IPS DF 19.7 (cell line): ENCODE measurements at places on chromosomes 3 and 15.

GRCh38 chr3:48226939-48227338 lies 3.6 kb downstream of the CAMP start:
- DNase-seq = no peak

- DNase-seq = no peak
Observed at GRCh38 chr3:9036404-9037131, 73.3 kb upstream of the RAD18 start.

GRCh38 chr3:58111513-58112184 lies 99.1 kb downstream of the DNASE1L3 start:
- no peak for DNase-seq

DNA sequence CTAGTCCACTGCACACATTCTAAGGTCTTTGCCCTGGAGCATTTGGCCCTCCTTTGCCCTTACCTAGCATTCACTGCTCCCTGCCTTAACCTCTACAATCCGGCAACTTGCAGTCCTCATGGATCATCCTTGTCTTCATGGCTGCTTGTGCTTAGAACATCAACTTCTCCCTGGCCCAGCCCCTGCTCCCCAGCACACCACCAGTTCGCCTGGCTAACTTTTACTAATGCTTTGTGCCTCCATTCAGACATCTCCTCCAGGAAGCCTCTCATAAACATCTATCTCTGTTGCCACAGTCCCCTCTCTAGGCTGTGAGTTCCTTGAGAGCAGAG lies 57.1 kb downstream of the AAGAB start:
- no peak for DNase-seq

GRCh38 chr15:74616366-74616939 lies 817 bp downstream of the CLK3 start:
- no peak for DNase-seq

DNA sequence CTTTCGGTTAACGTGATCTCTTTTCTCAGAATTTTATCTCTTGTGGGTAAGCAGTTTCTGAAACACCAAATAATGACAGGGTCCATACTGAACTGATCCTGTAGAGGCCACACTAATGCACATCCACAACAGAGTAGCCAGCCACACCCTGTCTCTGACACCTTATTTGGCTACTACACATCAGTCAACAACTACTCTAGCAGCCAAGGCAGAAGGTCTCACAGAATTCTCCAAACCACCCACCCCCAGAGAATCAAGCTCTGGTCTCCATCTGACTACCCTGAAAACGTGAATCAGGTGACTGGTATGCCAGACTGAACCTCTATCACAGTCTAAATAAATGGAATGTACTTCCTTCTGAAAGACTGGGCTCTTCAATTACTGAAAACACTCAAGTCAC lies 38.0 kb downstream of the EDC3 start:
- no peak for DNase-seq

- no peak for DNase-seq
Observed at GRCh38 chr15:80386151-80386550, 18.0 kb upstream of the ARNT2 start.

DNA sequence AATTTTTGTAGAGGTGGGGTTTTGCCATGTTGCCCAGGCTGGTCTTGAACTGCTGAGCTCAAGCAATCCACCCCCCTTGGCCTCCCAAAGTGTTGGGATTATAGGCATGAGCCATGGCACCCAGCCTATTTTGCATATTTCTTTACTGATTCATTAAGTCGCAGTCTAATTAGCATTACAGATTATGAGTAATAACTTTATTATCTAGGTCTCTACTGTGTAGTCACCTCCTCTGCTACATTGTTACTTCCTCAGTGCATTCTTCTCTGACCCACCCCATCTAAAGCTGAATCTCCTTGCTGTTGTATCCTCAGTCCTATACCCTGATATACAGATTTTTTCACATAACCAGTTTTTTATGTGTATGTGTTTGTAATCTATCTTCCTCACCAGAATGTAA lies 61.7 kb downstream of the TFDP2 start:
- no peak for DNase-seq

DNA sequence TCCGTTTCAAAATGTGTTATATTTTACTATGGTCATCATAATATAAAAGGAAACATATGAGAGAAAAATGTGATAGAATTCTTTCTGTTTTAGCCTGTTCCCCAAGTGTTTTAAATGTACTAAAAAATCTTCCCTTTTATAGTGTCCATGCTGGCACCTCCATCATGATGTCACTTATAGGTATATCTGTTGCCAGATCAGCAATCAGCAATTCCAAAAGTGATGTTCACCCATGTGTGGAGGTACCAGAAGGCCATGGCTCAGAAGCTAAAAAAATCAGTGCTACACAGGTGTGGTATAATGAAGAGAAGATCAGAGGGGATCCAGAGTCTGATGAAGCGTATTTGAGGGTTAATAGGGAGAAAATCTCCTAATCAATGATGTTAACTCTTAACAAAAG lies 1.1 kb upstream of the GPR15 start:
- no peak for DNase-seq

GRCh38 chr15:28097656-28098359 lies 1.3 kb downstream of the OCA2 start:
- DNase-seq = no peak

GRCh38 chr15:63013052-63013808 lies 29.3 kb upstream of the TPM1 start:
- DNase-seq = no peak

- DNase-seq = no peak
Observed at GRCh38 chr3:47022641-47023071, 43.2 kb downstream of the NBEAL2 start.

- no peak for DNase-seq
Observed at GRCh38 chr15:31361764-31362515, 35.3 kb downstream of the KLF13 start.

- no peak for DNase-seq
Observed at GRCh38 chr3:132006605-132007204, 28.1 kb downstream of the CPNE4 start.

- DNase-seq = no peak
Observed at GRCh38 chr3:138078096-138078495, 37.3 kb downstream of the DZIP1L start.

GRCh38 chr3:60573494-60573893 lies 677.8 kb downstream of the FHIT start:
- DNase-seq = no peak

DNA sequence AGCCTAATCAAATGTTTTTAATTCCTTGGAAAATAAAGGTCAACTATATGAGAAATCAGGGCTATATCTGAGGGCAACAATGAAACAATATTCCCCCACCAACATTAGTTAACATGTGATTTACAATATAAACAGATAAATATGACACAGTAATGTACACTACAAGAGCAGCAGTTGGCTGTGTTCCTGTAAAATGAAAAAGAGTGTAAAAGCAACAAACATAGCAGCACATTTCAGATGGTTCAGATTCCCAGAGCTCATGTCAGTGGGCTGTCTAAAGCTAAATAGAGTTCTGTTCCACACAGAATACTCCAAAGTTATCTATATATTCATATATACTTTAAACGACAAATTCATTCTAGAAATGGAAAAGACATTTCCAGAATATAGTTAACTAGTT lies 42.6 kb downstream of the ANKRD28 start:
- no peak for DNase-seq

- DNase-seq = no peak
Observed at GRCh38 chr3:52606373-52607085, 70.1 kb downstream of the UQCC5 start.

DNA sequence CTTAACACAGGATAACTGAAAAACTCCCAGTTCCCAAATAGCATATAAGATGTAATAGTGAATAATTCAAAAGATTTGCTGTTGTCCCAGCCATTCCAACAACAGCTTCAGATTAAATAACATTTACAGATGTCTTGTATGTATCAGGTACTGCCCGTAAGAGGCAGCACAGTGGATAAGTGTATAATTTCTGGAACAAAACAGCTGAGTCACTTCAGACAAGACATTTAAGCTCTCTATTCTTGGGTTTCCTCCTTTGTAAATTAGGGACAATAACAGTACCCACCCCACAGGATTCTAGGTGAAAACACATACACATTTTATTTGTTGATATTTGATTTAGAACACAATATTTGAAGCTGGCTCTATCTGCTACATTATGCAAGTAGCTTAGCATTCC lies 2.6 kb upstream of the WWTR1 start:
- no peak for DNase-seq

- no peak for DNase-seq
Observed at GRCh38 chr3:4083225-4084015, 219.7 kb upstream of the SETMAR start.

DNA sequence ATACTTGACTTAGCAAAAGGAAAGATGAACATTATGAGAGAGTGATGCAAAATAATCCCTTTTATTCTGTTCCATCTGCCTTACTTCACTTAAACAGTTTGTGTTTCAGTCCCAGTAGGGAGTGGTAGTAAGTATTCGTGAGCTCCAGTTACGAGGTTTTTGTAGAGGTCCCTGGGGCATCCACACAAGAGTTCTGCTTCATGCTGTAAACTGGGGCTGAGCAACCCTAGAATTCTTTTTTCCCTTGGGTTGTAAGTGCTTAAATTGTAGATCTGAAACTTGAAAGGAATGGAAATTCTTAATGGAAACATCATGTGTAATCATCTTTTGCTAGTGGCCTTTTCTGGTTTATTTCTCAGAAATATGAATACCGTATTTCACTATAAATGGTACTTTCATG lies 79.5 kb downstream of the SEMA6D start:
- no peak for DNase-seq

DNA sequence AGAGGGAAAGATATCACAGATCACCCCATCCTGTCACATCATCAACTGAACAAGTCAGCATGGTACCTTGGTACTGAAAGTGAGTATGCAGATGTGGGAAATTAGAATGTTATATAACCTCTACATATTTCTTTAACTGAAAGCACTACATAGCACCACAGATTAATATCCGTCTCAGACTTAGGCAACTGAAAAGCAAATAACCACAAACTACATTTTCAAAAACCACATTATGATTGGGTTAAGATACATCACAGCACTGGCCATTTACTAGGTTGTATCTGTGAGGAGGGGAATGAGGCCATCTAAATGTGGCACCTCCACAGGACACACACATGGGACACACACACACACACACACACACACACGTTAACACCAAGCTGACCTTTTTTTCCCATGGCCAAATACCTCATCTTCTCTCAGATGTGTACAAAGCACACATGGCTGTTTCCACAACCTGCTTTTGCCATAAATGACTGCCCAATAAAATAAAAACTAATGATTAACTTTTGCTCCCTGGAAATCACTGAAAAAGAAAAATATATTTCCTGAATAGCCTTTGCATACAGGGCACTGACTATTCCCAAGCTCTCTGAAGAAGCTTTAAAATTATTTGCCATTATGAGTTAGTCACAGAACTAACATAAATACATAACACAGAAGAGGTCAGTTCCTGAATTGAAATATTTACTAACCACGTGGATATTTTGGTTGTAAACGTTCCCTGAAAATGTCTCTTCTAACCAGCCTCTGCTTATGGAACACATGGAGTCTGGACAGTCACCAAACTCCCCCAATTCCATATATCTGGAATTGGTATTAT lies 60.1 kb downstream of the SUMF1 start:
- no peak for DNase-seq

DNA sequence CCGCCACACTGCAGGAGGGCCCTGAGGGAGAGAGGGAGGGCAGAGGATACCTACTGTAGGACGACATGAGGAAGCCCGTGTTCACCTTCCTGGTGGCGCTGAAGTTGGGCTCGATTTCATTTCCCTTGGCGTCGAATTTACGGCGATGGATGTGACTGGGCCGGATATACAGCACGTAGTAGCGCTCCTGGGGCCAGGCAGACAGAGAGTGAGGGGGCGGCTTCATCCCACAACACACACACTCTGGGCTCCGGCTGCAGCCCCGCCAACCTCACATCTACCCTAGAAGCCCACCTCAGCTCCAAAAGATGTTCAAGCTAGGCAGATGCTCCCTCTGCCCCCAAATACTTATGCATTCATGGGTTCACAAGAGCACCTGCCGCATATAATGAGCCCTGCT lies 4.5 kb downstream of the ARPIN start:
- no peak for DNase-seq

DNA sequence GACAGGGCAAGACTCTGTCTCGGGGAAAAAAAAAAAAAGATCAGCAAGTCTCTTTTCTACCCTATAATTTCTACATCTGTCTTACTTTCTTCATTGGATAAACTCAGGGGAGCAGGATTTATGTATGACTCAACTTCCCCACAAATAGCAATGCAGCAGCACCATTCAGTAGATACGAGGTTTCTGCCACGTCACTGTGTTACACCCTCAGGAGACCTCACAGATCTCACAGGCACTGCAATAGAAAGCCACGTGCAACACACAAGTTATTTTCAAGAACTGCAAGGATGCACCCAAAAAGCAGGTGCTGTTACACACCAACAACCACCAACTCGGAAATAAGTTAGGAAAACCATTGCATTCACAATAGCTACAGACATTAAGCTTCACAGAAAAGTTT lies 30.2 kb downstream of the TSPAN3 start:
- DNase-seq = no peak

GRCh38 chr3:197289726-197290125 lies 8.7 kb downstream of the DLG1 start:
- no peak for DNase-seq

- DNase-seq = no peak
Observed at GRCh38 chr3:100154171-100154570, 39.9 kb upstream of the FILIP1L start.

GRCh38 chr15:62469874-62470688 lies 305.0 kb upstream of the C2CD4B start:
- DNase-seq = no peak

DNA sequence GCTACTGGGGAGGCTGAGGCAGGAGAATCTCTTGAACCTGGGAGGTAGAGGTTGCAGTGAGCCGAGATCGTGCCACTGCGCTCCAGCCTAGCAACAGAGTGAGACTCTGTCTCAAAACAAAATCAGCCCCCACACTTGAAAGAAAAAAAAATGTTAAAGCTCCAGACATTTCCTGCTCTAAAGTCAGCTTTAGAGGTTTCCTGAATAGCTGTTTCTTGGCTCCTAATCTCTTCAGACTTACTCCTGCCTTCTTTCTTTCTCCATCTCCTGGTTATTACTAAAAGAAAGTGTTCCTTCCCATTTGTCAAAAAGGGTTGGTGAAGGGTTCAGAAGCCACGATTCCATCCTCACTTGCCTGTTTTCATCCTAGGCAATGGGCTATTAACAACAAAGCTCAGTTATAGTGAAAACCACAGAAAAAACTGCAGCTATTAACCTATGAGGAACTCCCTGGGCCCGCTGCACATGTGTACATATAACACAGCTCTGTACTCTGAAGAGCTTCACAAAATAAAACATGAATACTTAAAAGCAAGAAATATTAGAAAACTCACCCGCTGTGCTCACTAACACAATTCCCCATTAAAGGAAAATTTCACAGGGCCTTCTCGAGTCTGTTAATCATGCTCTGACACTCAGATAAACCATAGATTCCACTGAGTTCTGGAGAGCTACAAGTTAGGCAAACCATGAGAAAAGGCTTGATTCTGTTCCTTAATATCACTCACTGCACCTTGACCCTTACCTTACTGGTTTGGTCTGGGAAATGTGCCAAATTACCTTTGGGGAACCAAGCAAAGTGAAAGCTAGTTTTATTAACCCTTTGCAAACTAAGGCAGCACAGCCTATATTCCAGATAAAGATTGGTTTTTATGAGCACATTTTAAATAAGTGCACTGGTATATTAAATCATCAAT lies 89.9 kb upstream of the TSPAN3 start:
- DNase-seq = no peak

- DNase-seq = no peak
Observed at GRCh38 chr3:177525414-177525813, 328.1 kb upstream of the TBL1XR1 start.
